ENCODE measurements at places on chromosomes 12 and 14. TPM values are rescaled to one million over a fixed set of nuclear protein-coding genes. Genes with fewer than 3 reads are reported as not detected.

The NEMP1 gene
- 13.9 TPM for total RNA-seq

The NANOG gene
- not detected for total RNA-seq

The GPR68 gene
- not detected for total RNA-seq

The SLC7A7 gene
- total RNA-seq: 20.1 TPM

The TSPAN9 gene
- total RNA-seq: 69.9 TPM

The MCRS1 gene
- 58.2 TPM for total RNA-seq

The IQSEC3 gene
- total RNA-seq: not detected

The CDCA3 gene
- total RNA-seq: 77.4 TPM

The IFNG-AS1 gene
- total RNA-seq: not detected

The CLEC2D gene
- total RNA-seq: 0.65 TPM

The TSPAN8 gene
- 0.65 TPM for total RNA-seq

The COL2A1 gene
- 0.07 TPM for total RNA-seq

The RPGRIP1 gene
- total RNA-seq: 0.20 TPM

The MMP19 gene
- total RNA-seq: 0.49 TPM

The SERPINA5 gene
- 0.20 TPM for total RNA-seq

The CLEC1A gene
- not detected for total RNA-seq

The SETD1B gene
- total RNA-seq: 10.2 TPM

The ADSS1 gene
- 6.4 TPM for total RNA-seq

The KCNA5 gene
- not detected for total RNA-seq

The INHBE gene
- 0.11 TPM for total RNA-seq

The LRRC43 gene
- not detected for total RNA-seq

The RNASE7 gene
- not detected for total RNA-seq

The TEX52 gene
- not detected for total RNA-seq

The CCDC38 gene
- total RNA-seq: 0.09 TPM

The NYNRIN gene
- 0.26 TPM for total RNA-seq

The CLBA1 gene
- total RNA-seq: 16.2 TPM

The PRICKLE1 gene
- 0.68 TPM for total RNA-seq

The ADAM20 gene
- not detected for total RNA-seq

The TFCP2 gene
- total RNA-seq: 20.3 TPM

The SLC39A2 gene
- total RNA-seq: 0.09 TPM

The PLEKHG3 gene
- 31.7 TPM for total RNA-seq

The OTX2 gene
- not detected for total RNA-seq

The EXOC5 gene
- 24.6 TPM for total RNA-seq

The CBLN3 gene
- 1.7 TPM for total RNA-seq

The MYF6 gene
- total RNA-seq: not detected

The PMCH gene
- total RNA-seq: not detected

The RBMS2 gene
- 10.0 TPM for total RNA-seq
